Activated naive CD4-positive, alpha-beta T cell treated with Interleukin-2 at 50 U/mL for 16 hours (primary cell): ENCODE measurements at places on chromosomes 3 and 15.

- peak; percentile 79 for DNase-seq
Observed at GRCh38 chr3:15055019-15055557, 10.0 kb downstream of the MRPS25 start.

DNA sequence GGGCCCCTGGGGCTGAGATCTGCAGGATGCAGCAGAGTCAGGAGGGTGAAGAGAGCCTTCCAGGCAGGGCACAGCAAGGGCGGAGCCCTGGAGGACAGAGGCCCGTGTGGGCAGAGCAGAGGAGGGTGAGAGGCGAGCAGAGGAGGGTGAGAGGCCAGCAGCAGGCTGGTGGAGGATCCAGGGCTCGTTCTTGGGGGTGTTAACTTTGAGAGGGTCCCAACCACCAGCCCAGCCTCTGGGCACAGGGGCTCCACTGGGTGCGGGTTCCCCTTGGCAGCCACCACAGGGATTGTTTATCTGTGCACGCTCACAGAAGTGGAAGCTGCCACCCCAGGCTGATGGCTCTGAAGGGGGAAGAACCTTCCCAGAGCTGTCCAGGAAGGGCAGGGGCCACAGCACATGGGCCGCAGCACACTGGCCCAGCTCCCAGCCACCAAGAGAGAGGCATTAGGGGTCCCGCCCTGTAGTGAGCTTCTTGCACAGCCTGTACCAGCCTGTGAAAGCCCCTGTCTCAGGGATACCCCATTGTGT is 9.3 kb upstream of the PLXND1 start:
- DNase-seq, result no peak

GRCh38 chr3:151367448-151367847 is 17.1 kb downstream of the P2RY12 start:
- DNase-seq, result no peak

- DNase-seq, result no peak
Observed at GRCh38 chr3:63479661-63480035, 172.8 kb upstream of the SNTN start.

DNA sequence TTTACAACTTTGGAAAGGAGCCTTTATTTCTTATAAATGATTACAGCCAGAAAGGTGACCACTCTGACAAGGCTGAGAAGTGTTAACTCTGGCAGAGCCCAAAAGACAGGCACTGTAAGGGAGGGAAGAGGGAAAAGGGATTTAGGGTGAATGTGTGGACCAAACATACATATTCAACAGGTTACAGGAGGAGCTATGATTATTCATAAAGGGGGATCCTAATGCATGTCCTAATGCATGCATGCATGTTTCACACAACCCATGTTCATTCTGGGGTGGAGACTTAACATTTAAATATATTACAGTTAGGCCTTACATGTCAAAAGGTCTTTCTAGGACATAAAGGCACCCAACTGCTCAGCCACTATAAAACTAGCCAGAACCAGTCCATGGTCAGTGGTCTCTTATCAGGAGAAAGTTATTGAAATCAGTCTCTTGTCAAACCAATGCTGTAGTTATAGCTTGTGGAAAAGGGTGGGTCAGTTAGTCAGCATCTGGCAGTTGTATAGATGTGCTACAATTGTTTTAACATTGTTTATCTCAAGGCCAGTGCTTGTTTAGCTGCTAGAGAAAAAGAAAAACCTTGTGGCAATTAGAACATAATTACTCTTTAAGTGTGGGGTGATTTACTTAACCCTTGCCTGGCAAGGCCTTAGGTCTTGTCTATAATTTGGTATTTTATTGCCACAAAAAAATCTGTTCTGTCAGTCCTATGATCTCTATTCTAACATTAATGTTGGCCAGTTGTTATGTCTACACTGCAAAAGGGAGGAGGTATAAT is 77.5 kb downstream of the RAD18 start:
- DNase-seq, result no peak

GRCh38 chr3:32544894-32545293 is 25.8 kb downstream of the DYNC1LI1 start:
- no peak for DNase-seq

GRCh38 chr15:99777144-99777543 is 43.9 kb upstream of the LYSMD4 start:
- no peak for DNase-seq

GRCh38 chr3:48581621-48582481 is 13.3 kb downstream of the COL7A1 start:
- no peak for DNase-seq

GRCh38 chr15:52241489-52241888 is 50.3 kb upstream of the GNB5 start:
- DNase-seq, result no peak

GRCh38 chr3:44584646-44585501 is at the start of gene ZNF660:
TSS of gene ZNF660 (plus strand) at chr3:44584964. CDS start at chr3:44594194, 9,230 bp downstream.
- DNase-seq, result no peak

GRCh38 chr3:136753326-136753939 is 1.3 kb upstream of the STAG1 start:
- DNase-seq, result no peak

GRCh38 chr3:40780925-40781406 is 256.2 kb downstream of the ZNF621 start:
- no peak for DNase-seq

DNA sequence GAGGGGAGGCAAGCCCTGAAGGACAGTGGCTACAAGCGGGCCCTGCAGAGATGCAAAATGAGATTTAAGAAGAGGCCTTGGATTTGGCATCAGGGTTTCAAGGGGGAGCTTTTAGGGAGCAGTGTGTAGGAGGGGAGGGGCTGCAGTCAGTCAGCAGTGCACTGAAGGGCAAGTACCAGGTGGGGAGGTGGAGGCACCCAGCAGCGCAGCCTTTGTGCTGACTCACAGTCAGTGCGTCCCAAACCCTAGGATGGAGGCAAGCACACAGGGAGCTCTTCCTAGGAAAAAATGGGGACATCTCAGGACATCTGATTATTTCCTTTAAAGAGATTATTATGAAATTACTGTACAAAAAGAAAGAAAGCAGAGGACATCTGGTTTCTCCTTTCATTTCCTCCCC is 80.0 kb downstream of the AAGAB start:
- no peak for DNase-seq

DNA sequence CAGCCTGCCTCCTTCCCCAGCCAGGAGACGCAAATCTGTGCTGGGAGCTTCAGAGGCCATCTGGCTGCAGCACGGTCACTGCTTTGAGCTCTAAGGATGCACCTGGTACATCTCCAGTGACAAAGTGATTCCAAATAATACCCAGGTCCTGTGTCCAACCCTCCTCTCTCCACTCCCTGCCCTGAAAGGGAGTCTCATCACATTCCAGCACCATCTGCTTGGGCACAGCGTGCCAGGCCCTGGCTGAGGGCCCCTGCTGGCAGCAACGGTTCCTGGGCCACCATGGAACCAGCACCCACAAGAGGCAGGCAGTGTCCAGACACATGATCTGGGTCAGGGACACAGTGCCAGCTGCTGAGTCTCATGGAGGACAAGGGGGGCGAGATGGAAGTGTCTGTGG is 81.3 kb downstream of the MTHFS start:
- DNase-seq, result no peak

GRCh38 chr3:123404391-123404790 is 44.5 kb downstream of the ADCY5 start:
- DNase-seq, result no peak

DNA sequence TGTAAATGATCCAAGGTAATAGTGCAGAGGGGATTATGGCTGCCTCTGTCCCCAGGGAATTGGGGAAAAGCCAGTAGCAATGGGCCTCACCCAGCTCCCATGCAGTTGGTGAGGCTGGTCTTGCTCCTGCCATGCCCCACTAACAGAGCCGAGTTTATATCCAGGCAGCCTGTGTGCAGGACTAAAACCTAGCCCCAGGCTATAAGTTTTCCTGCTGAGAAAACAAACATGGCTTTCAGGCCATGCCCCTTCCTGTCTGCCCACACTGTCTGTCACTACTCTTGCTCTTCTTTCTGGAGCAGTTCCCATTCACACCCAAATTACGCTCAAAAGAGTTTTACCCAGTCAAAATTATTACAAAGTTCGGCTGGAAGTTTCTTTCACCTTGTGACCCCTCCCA is 73.5 kb upstream of the SPATA16 start:
- no peak for DNase-seq

DNA sequence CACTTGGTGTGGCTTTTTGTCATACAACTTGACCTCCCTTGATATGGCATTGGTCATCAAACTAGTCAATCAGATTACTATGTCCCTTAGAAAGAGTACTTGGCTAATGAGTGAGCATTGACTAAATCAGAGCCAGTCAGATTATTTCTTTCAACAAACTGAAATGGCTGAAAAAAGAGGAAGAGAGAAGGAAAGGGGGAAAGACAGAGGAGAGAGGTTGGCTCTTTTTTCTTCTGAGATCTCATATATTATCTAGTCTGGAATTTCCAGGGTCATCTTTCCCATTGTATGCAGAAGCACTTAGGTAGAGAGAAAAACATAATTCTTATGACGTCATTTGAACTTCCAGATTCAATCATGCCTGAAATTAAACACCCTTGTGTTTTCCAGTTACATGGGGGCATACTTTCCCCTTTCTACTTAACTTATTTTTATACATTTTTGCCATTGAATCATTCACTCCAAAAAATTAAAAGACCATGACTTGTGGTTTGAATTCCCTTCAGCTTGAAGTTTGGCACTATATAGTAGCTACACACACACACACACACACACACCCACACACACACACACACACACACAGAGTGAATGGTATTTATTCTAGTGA is 387.8 kb downstream of the LSAMP start:
- no peak for DNase-seq

- no peak for DNase-seq
Observed at GRCh38 chr3:168248383-168249204, 152.9 kb upstream of the GOLIM4 start.
